ENCODE measurements at places on chromosomes 13 and 19.

DNA sequence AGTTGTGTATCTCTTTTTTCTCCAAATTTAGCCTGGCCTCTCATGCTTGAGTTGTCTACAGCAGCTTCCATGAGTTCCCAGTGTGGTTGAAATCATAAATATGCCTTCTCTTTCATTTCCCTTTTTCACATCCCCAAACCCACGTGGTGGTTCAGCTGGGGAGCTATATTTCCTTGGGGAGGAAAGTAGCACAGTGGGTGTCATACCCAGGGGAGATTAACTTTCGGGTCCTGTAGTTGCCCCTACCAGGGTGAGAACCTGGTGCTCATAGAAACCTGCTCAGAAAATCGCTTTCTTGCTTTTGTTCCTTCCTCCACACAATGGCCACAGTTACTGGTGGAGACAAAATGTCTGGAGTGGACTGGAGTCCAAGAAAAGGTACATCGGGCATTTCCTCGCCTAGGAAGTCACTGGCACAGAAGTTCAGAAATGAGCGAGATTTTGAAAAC, 7.0 kb upstream of the LILRA4 start:
- DNase-seq, result no peak

GRCh38 chr19:55353803-55354697, 469 bp downstream of the COX6B2 start:
- peak; percentile 60 for DNase-seq

DNA sequence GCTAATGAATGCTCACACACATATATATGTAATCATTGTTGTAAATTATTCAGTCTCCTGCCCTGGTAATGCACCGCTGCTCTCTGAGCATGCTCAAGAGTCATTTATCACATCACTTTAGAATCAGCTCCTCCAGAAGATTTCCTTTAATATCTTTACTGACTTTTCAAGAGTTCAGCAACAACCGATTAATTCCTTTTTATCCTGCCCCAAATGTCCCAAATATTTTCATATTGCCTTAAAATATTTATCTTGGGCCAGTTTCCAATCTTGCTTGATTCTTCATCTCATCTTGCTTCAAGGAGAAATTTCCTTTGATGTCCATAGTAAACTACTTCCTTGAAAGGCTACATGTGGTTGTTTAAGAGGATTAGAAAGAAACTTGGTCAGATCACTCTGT, 132.5 kb downstream of the NHLRC3 start:
- no peak for DNase-seq

DNA sequence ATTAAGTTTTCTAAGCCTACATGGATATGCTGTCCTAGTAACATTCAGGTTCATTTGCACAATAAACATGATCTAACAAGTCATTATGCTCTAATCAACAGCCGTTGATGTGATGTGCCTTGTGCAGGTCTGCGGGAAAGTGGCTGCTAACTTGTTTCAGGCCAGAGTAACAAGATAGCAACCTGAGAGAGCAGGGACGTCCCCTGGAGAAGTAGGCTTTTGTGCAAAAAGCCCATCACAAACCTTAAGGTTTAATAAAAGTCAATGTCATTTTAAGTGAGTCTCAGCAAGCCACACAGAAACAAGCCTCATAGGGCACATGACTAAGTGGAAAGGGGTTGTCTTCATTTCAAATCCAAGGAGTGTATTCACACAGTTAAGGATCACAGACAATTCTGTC, 17.6 kb downstream of the FOXO1 start:
- no peak for DNase-seq

DNA sequence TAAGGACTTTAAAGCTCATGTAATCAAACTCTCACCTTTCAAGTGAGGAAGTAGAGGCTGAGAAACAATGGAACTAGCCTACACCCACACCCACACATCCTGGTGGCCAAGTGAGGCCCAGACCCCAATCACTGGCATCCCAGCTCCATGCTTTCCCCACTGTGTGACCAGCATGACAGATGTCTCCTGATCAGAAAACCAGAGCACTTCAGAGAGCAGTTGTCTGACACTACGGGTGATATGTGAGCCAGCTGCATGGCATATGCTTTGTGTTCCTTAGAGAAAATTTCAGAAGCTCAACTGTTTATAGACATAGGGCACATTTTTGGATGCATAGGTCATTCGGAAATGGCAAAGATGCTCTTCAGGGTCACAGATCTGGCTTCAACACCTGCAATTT, 315.2 kb downstream of the NDFIP2 start:
- DNase-seq, result no peak

DNA sequence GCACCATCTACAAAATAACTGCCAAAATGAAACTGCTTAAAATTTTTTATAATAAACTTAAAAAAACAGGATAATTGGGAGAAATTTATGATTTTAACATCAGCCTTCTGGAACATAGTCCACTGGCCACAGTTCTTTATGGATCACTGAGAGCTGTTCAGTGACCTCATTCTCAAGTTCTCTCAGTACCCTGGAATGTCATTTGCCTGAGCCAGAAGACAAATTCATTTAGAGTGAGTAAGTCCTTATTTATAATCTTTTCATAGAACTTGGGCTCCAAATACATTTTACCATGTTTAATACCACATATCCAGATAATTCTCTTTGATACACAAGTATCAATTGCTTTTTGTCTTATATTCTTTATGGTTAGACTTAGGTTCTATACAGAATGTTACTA, 87.6 kb downstream of the CAB39L start:
- DNase-seq, result no peak

DNA sequence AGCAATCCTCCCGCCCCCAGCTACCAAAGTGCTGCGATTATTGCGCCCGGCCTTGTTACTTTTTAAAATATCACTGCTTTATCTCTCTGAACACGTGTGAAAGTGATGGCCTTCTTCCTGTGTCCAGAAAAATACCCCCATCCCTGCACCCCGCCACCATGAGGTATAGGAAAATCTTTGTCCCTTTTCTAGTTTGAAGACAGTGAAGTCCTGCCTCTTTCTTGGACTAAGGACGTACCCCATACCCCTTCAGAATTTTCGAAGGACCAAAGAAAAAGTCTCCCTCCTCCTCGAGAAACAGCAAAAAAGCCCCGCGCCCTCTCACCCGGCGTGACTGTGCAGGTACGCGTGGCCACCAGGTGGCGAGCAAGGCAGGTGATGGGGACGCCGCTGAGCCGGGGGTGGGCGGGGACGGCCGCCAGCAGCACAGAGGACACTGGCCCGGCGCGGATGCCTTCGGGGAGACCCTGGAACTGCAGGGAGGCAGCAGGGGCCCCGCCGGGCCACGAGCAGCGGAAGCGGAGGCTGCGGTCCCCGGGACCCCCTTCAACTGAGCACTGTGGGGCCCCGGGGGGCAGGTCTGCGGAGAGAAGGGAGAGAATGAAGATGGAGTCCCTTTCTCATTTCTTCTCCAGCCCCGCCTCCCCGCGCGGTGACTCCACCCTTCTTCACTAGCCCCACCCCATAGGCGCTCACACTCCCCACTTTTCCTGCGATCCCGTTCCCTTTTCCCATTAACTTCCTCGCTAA, 3.2 kb downstream of the VSIG10L start:
- peak; percentile 89 for DNase-seq
